ENCODE measurements at places on chromosomes 7 and 10. TPM values are rescaled to one million over a fixed set of nuclear protein-coding genes. Genes with fewer than 3 reads are reported as not detected.
A peak's percentile ranks its signal among the peaks of the same experiment; 100 is the strongest.

DNA sequence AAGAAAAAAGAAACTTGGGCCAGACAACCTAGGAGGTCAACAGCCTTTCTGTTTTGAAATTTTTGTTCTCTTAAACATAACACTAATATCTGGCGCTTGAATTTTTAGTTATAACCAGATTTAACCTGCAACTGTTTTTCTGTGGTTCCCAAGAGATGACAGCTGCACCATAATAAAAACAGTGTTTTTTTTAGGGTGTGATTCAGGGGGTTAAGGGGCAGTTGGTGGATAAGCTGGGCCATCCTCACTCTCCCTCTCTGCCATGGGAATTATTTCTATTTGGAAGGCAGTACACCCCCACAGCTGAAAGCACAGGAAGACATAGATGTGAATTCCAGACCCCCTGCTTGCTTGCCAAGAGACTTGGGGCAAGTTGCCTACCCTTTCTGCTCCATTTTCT, 20.1 kb upstream of the TM9SF3 start:
- H3K27ac ChIP-seq = no peak overlapping the region
- no peak for DNase-seq
- H3K36me3 ChIP-seq = no peaks in the 10 kb centered on the region
- H3K4me1 ChIP-seq = peaks cover 9% of the 10 kb centered on the region
- H3K27me3 ChIP-seq = no peaks in the 10 kb centered on the region

DNA sequence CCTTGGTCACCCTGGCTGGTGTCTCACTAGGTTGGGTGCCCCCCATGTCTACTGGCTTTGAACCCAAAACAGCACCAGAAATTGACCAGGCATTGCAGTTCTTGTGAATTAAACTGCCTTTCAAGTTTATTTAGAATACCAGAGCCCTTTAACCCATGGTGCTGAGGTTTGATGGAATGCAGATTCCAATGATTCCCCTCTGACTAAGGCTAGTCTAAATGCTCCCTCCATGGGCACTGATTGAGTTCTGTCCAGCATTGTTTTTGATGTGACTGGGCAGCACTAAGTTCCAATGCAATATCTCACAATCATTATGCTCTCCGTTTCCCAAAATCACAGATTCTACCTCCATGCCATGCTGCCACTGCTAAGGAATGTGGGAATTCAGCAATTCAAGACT, 1047.4 kb upstream of the LRRN3 start:
- no peak for DNase-seq
- H3K4me3 ChIP-seq = no peak overlapping the region
- H3K27me3 ChIP-seq = no peaks in the 10 kb centered on the region
- H3K27ac ChIP-seq = no peak overlapping the region

The GLI3 gene
- total RNA-seq = 33.0 TPM

- H3K27me3 ChIP-seq = peaks cover 5% of the 10 kb centered on the region
- H3K4me1 ChIP-seq = peaks cover 27% of the 10 kb centered on the region
- peak; percentile 46 for DNase-seq
- no peak overlapping the region for H3K27ac ChIP-seq
- H3K36me3 ChIP-seq = no peaks in the 10 kb centered on the region
Measured at GRCh38 chr10:86712317-86712707, 44.0 kb downstream of the LDB3 start.

DNA sequence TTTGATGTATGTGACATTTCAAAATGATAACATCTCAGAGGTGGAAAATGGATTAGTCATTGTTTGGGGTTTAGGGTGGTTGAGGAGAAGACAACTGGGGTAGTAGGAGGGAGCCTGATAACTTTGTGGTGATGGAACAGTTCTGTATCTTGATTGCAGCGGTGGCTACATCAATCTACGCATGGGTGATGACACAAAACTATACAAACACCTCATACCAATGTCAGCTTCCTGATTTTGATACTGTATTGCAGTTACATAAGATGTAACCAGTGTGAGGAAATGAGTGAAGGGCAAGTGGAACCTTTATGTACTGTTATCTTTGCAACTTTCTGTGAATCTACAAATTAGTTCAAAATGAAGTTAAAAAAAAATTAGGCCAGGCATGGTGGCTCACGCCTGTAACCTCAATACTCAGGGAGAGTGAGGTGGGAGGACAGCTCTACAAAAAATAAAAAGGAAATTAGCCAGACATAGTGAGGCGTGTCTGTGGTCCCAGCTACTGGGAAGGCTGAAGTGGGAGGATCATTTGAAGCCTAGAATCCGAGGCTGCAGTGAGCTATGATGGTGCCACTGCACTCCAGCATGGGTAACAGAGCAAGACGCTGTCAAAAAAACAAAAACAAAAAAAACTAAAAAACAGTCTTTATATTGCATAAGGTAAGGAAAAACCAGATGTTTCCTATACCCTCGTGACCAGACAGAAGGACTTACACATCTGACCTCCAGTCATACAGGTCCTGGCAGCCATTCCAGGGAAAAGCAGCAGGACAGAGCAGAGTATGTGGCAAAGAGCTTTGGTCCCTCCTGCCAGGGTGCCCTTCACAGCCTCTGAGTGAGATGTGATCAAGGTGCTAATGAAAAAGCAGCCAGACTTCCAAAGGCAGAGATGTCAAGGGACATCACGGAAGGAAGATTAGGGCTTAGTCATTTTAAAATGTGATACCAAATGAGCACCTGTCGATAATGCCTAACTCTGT, 50.8 kb downstream of the CYTH3 start:
- H3K27me3 ChIP-seq = no peaks in the 10 kb centered on the region
- H3K36me3 ChIP-seq = no peaks in the 10 kb centered on the region
- H3K4me1 ChIP-seq = no peaks in the 10 kb centered on the region
- no peak overlapping the region for H3K4me3 ChIP-seq
